Panc1 (cell line): ENCODE measurements at places on chromosomes 3 and 15. TPM values are rescaled to one million over a fixed set of nuclear protein-coding genes. Genes with fewer than 3 reads are reported as not detected.

DNA sequence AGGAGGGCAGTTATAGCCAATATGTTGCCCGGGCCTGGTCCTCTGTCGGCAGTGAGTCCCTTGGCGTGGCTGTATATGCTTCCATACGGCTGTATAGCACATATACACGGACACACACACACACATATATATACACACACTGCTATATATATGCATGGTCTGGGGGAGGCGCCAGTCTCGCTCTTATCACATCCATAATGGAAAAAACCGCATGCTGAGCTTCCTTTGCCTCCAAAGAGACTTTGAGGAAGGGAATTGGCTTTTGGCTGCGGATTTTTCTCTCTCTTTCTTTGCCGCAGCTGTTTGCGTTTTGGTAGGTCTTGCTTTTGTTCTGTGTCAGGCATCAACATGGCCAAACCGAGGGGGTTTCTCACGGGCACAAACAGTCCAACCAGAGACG, 11.3 kb upstream of the TMEM115 start:
- H3K36me3 ChIP-seq = no peaks in the 10 kb centered on the region
- DNase-seq = no peak
- H3K4me3 ChIP-seq = no peak overlapping the region

GRCh38 chr15:90680371-90680935, 36.7 kb upstream of the BLM start:
- H3K27ac ChIP-seq = no peak overlapping the region
- H3K4me3 ChIP-seq = no peak overlapping the region
- H3K27me3 ChIP-seq = no peaks in the 10 kb centered on the region
- no peaks in the 10 kb centered on the region for H3K4me1 ChIP-seq
- no peak for DNase-seq

DNA sequence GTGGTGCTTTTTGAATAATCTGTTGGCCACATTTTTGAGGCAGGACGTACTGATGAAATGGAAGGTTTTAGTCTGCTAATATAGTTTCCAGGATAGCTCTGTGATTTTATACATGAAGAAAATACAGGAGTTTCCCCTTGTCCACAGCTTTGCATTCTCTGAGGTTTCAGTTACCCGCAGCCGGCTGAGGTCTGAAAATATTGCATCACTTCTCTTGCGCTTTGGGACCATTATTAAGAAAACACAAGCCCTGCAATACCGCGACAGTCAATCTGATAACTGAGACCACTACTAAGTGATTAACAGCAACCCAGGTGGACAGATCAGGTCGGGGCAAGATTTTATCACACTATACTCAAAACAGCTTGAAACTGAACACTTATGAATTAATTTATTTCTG, 33.0 kb downstream of the BLM start:
- H3K36me3 ChIP-seq = no peaks in the 10 kb centered on the region; the same call in 1 of the 2 replicates
- H3K4me3 ChIP-seq = no peak overlapping the region
- H3K4me1 ChIP-seq = no peaks in the 10 kb centered on the region
- no peak overlapping the region for H3K27ac ChIP-seq
- no peak for DNase-seq

GRCh38 chr3:38835939-38836338, 19.9 kb upstream of the SCN10A start:
- no peaks in the 10 kb centered on the region for H3K36me3 ChIP-seq
- no peaks in the 10 kb centered on the region; the same call in 1 of the 2 replicates for H3K4me1 ChIP-seq
- no peak overlapping the region for H3K4me3 ChIP-seq
- DNase-seq = no peak
- no peaks in the 10 kb centered on the region for H3K27me3 ChIP-seq

DNA sequence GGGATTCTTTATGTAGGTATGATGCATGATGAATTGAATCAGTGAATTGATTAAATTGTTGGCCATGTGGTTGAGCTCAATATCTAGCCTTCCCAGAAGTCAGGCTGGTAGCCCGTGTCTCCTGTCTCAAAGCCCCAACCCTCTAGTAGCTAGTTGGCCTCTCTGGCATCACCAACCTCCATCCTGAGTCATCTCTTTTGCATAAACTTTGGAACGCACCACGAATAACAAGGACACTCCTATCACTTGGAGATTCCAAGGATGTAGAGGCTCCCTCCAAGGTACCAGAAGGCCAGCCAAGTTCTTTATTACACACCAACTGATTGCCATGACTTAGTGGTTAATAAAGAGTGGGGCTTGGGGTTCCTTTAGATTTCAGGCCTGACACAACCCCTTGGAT, 148.4 kb downstream of the APBA2 start:
- H3K27ac ChIP-seq = no peak overlapping the region
- H3K36me3 ChIP-seq = no peaks in the 10 kb centered on the region
- no peak overlapping the region for H3K4me3 ChIP-seq
- H3K27me3 ChIP-seq = no peaks in the 10 kb centered on the region
- no peak for DNase-seq

DNA sequence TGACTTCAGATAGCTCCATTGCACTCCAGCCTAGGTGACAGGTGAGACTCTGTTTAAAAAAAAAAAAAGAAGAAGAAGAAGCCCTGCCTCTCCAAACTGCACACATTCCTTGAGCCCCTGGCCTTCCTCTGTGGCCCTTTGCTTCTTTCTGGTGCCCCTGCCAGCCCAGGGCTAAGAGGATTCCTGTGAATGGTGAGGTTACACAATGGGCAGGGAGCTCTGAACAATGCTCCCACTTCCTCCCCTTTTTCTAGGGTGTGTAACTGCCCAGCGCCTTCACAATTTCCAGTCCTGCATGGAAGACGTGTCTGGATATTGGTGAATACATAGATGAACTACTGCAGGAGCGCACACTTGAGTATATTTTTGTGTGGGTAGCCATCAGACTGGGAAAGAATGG, 3.6 kb upstream of the AMOTL2 start:
- no peak overlapping the region for H3K4me3 ChIP-seq
- no peaks in the 10 kb centered on the region; the same call in 1 of the 2 replicates for H3K27me3 ChIP-seq
- DNase-seq = no peak
- peak overlapping the region; percentile 54; the same call in 1 of the 2 replicates for H3K27ac ChIP-seq
- peaks cover 31% of the 10 kb centered on the region for H3K4me1 ChIP-seq
- H3K36me3 ChIP-seq = no peaks in the 10 kb centered on the region; the same call in 1 of the 2 replicates

DNA sequence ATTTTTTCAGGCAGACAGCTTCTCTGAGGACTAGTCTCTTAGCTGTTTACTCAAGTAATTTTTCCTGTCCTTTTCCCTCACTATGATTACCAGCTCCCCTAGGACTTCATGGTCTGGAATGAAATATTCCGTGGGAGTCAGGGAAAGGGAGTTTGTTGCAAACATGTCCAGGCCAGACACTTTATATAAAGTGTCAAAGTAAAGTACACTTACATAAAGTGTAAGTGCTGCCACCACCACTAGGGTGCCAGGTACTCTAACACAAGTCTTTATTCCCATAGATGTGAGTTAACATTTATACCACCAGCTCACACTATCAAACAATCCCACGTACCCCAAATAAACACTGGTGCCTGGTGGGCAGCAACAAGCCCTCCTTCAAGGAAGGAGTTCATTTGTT, 179.8 kb downstream of the SNRPN start:
- H3K27me3 ChIP-seq = no peaks in the 10 kb centered on the region
- H3K36me3 ChIP-seq = no peaks in the 10 kb centered on the region
- no peaks in the 10 kb centered on the region for H3K4me1 ChIP-seq

RYK gene
- 82.7 TPM for total RNA-seq

BNC1 gene
- total RNA-seq = not detected

DNA sequence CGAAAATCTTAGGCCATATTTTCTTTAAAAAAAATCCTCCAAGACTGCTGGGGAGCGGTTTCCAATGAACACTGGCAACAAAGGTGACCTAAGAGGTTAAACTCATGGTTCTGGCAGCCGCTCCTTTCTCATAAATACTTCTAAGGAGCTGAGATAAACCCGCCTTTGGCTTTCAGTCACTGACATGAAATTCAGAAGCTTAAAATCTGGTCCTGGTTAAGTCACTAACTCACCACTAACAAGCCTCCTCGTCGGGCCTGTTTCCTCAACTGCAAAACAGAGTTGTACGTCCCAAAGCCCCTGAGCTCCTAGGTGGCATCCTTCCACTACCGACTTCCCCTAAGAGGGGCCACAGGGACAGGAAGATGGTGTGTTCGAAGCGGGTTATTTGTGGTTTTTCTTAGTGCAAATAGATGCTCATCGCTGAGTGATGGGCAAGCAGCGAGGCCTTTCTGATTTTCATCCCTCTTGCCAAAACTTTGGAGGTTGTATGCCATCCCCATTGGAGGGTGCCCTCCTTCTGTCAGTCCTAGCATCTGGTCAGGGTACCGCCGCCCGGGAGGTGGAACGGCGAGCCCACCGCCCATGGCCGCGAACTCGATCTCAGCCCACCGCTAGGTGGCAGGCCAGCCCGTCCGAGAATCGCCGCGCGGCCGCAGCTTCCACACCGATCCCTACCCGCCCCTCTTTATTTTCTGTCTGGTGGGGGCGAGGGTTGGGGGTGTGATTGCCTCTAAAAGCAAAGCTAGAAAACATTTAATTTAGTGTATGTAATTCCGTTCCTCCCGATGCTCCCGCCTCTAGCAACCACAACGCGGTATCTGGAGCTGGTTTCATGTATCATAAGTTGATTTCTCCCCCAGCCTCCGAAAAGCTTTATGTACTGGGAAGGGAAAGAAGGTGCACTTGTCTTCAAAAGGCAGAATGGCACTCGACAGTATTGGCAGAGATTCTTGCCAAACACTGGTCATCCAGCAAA, 4.6 kb downstream of the BCL6 start:
- peaks cover 2% of the 10 kb centered on the region; the same call in 1 of the 2 replicates for H3K36me3 ChIP-seq
- peak overlapping the region; percentile 79 for H3K27ac ChIP-seq
- H3K27me3 ChIP-seq = no peaks in the 10 kb centered on the region
- peaks cover 42% of the 10 kb centered on the region for H3K4me1 ChIP-seq

STX19 gene
- not detected for total RNA-seq

VGLL3 gene
- total RNA-seq = 0.15 TPM

DNA sequence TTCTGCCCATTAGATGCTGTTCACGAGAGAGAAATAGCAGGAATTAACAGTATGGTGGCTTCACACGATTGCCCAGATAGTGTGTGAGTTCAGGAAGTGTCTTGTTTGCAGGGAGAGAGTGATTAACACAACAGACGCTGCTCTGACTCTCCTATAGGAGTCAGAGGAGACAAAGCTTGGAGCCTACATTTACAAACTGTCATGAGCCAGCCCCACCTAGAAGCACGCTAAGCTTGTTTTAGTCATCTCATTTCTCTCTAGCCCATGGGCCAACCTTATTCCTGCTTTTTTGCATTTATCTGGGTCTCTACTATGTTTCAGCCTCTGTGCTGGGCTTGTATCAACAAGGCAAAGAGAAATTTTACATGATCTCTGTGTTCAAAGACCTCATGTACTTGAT, 128.3 kb upstream of the BFSP2 start:
- H3K27me3 ChIP-seq = peaks cover 2% of the 10 kb centered on the region; the same call in 1 of the 2 replicates
- no peaks in the 10 kb centered on the region for H3K36me3 ChIP-seq
- no peak overlapping the region for H3K4me3 ChIP-seq
- no peak overlapping the region for H3K27ac ChIP-seq

GRCh38 chr3:148707601-148708380, 10.1 kb downstream of the AGTR1 start:
- no peaks in the 10 kb centered on the region for H3K4me1 ChIP-seq
- no peak overlapping the region for H3K27ac ChIP-seq
- no peaks in the 10 kb centered on the region for H3K36me3 ChIP-seq
- H3K4me3 ChIP-seq = no peak overlapping the region

IL16 gene
- 1.0 TPM for total RNA-seq

GRCh38 chr3:14959359-14959943, 12.1 kb downstream of the NR2C2 start:
- DNase-seq = no peak
- no peaks in the 10 kb centered on the region for H3K4me1 ChIP-seq
- H3K36me3 ChIP-seq = no peaks in the 10 kb centered on the region

GRCh38 chr15:66389098-66389858, 2.6 kb downstream of the MAP2K1 start:
- H3K27ac ChIP-seq = no peak overlapping the region
- no peak overlapping the region for H3K4me3 ChIP-seq
- no peaks in the 10 kb centered on the region; the same call in 1 of the 2 replicates for H3K36me3 ChIP-seq
- no peaks in the 10 kb centered on the region for H3K27me3 ChIP-seq

PPARG gene
- total RNA-seq = 88.1 TPM

DNA sequence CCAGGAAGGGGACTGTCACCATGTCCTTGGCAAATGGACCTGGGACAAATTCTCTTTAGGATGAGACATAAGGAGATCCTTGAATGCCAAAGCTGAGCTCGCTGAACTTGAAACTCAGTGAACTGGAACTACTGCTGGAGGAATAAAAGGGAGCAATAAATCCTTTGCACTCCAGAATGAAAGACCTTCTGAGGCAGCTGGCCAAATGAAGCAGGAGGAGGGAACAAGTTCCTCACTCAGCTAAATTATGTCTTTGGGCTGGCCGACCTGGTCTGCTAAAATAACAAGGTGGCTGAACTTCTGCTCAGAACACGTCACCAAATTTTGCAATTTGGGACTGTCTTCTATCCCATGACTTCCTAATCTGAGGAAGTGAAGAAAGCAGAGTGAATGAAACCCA, 314.7 kb downstream of the LPP start:
- no peak for DNase-seq
- H3K4me1 ChIP-seq = no peaks in the 10 kb centered on the region
- no peaks in the 10 kb centered on the region for H3K36me3 ChIP-seq
- H3K4me3 ChIP-seq = no peak overlapping the region

DNA sequence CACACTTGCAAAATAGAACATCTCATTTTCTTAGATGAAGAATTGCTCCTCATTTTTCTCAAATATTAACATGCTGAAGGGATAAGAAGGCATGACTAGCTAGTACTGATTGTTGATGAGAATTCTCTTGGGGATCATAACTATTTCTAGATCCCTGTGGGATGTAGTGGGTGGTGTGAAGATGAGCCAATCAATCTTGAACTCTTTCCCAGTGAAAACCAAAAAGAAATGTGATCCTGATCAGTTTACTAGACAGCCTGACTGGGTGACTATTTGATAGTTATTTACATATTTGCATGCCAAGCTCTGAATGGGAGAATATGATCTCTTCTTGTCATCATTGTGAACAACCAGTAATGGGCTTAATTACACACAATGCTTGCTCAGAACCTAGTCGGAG, 63.7 kb downstream of the ZIC1 start:
- no peak for DNase-seq
- no peak overlapping the region for H3K27ac ChIP-seq
- no peaks in the 10 kb centered on the region for H3K36me3 ChIP-seq
- H3K4me1 ChIP-seq = no peaks in the 10 kb centered on the region

ZNF619 gene
- total RNA-seq = 1.3 TPM
